ENCODE measurements at places on chromosomes 7 and 10.
A peak's percentile ranks its signal among the peaks of the same experiment; 100 is the strongest.

- DNase-seq = no peak
Observed at GRCh38 chr10:44471410-44471809, 86.5 kb upstream of the CXCL12 start.

DNA sequence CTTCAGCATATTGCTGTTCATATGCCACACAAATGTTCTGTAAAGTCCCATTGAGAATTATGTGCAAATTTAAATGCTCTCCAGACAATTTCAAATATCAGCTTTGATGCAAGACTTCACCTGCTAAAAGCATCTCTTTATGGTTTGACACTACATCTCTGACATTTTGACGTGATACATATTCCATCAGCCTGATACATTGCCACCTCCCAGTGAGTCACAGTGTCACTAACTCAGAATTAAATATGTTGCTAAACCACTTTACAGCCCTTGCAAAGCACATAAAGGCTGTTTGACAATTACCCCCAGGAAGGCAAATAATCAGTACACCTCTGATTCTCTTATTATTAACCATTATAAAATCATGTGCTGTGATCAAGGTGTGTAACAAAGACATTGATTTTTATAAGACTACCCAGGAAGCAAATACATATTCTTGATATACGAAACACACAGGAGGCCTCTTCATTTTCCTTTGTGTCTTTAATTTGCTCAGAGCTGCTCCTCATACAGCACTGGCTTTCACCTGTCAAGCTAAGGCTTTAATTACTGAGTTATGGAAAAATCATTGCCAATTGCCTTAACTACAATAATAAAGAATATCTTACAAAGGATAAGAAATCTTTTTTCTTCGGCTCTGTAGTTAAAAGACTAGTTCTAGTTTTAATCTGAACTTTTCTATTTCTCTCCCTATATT lies 547.5 kb upstream of the C7orf33 start:
- no peak for DNase-seq

GRCh38 chr7:135151533-135151932 lies 3.7 kb downstream of the TMEM140 start:
- DNase-seq = no peak

GRCh38 chr10:35433851-35434426 lies 97.6 kb downstream of the CCNY start:
- no peak for DNase-seq

GRCh38 chr10:119391440-119392251 lies 150.9 kb downstream of the RGS10 start:
- no peak for DNase-seq

- no peak for DNase-seq
Observed at GRCh38 chr7:12320987-12321647, 82.5 kb downstream of the VWDE start.

- no peak for DNase-seq
Observed at GRCh38 chr7:151008511-151009323, 15.6 kb downstream of the ATG9B start.

DNA sequence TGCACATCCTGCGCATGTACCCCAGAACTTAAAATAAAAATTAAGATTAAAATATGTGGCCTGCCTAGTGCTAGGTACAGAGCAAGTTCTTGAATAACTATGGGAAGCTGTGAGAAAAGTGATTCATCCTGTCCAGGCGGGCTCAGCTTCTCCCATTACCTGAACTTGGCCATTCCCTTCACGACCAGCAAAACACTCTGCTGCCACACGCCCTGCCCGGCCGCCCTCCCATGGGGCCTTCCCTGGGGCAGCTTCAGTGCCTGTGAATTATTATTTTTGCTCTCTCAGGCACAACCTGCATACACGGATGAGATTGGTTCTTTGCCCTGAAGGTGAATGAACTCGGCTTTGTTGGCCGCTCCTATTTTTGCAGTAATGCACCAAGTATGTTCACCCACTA lies 209.2 kb upstream of the SHH start:
- no peak for DNase-seq

DNA sequence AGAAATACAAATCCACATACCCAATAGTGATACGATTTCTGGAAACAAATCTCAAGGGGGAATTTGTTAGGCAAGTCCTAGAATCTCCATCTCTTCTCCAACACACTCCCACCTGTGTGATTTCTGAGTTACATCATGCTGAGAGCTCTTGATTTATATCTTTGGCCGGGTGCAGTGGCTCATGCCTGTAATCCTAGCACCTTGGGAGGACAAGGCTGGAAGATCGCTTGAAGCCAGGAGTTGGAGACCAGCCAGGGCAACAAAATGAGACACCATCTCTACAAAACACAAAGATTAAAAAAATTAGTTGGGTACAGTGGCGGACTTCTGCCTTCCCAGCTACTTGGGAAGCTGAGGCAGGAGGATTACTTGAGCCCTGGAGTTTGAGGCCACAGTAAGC lies 1.5 kb upstream of the MTPN start:
- no peak for DNase-seq

- no peak for DNase-seq
Observed at GRCh38 chr7:12397671-12398070, 6.0 kb downstream of the VWDE start.

DNA sequence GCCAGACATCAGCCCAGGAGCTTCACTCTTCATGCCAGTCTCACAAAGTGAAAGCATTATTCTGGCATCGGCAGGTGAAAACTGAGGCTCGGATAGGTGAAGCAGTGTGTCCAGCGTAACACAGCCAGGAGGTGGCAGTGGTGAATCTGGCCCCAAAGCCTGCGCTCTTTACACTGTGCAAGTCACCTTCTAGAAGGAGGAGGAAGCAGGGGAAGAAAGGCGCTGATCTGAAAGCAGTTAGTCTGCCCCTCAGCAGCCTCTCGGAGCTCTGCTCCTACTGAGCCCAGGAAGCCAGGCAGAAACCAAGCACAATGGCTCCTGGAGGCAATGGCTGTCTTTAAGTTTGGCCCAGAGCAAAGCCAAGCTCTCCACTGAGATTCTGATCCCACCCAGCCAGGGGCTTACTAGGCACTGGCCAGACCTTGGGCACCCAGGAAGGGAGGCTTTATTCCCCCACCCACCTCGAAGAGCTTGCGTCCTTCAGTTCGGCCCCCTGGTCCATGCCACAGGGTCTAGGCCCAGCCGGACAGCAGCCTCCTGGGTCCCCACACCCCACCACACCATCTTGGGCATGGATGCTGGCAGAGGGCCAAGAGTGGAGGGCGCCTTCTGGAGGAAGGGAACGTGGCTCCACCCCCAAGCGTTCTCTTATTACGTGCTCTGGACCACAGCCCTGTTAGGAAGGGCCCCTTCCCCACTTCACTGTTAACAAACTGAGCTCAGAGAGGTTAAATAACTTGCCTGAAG lies 104.5 kb downstream of the GRID1 start:
- DNase-seq = peak; percentile 56

DNA sequence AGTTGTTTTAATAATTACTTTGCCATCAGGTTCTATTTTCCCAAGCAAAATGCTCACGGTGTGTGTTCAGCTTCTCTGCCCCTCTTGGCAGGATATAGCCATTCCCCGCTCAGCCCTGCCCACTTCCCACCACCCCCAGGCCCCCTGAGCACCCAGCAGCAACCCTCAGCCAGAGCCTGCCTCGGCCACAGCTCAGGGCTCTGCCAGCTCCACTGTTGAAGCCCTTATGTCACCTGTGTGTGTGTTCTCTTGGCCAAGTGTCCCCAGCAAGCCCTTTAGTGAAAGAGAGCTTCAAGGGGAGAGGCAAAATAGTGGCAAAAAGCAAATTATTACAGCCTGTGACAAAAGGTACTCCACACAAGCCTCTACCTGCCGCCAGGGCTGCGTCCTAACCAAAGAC lies 275.3 kb downstream of the ADARB2 start:
- no peak for DNase-seq
